ENCODE measurements at places on chromosomes 16 and 17. TPM values are rescaled to one million over a fixed set of nuclear protein-coding genes. Genes with fewer than 3 reads are reported as not detected.

VMO1 gene
- total RNA-seq: 0.50 TPM

GRCh38 chr16:86354641-86355513 is 155.4 kb upstream of the FOXF1 start:
- H3K36me3 ChIP-seq: no peaks in the 10 kb centered on the region
- no peak overlapping the region for H3K4me3 ChIP-seq
- no peaks in the 10 kb centered on the region for H3K4me1 ChIP-seq

DNA sequence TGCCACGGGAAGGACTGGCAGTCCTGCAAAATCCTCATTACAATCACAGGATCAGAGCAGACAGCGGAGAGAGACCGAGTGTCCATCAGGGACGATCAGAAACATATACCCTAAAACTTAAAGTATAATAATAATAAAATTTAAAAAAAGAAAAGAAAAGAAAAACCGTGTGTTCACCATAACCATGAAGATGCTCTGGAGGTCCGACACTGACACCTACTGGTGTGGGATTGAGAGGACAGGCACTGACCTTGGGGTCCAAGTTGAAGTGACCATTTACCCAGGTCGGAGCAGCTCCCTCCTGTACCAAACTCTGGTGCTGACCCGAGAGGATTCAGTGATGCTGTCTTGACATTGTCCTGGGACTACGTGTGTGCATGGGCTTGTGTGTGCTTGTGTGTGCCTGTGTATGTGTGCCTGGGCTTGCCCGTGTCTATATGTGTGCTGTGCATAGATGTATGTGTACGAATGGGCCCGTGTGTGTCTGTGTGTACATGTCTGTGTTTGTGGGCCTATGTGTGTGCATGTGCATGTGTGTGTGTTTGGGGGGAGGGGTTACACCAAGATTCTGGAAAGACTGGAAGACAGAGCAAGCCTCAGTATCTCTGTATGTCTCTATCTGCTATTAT is 10.0 kb upstream of the CD300LD start:
- peaks cover 51% of the 10 kb centered on the region for H3K27me3 ChIP-seq
- no peak overlapping the region for H3K4me3 ChIP-seq
- DNase-seq: peak; percentile 61
- H3K4me1 ChIP-seq: peaks cover 30% of the 10 kb centered on the region
- no peak overlapping the region for H3K27ac ChIP-seq
- no peaks in the 10 kb centered on the region for H3K36me3 ChIP-seq

DNA sequence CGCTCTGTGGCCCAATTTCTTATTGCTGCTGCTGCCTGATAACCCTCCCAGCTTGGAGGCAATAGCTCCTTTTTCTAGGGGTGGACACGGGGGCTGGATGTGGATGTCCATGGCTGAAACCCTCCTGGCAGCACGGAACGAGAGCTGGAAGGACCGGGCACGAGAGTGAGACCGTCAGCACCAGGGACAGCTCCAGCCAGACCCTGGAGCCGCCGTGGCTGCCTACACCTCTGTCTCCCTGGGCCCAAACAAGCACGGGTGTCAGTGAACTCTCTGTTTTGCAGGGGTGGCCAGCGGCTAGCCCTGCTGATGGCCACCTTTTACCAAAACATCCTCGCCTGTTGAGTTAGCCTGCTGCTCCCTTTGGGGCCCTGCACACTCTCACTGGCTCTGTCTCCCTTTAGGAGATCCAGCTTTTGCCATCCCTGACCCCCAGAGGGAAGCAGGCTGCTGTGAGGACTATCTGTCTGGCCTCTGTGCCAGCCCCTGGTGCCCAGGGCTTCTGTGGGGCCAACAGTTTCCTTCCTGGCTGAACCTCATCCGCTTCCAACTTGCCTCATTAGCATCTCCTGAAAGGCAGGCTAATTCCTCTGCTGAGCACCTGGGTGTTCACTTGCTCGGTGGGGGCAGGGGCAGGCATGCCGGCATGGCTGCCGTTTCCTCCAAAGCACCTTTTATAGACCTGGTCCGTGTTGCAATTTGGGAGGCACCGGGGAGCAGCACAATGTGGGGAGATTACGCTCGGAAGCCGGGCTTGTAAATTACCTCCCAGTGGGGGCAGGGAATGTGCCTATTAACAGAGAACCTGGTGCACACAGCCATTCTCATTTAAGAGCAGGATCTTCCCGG is 118.1 kb downstream of the ENGASE start:
- H3K27ac ChIP-seq: no peak overlapping the region
- H3K36me3 ChIP-seq: no peaks in the 10 kb centered on the region
- no peak overlapping the region for H3K4me3 ChIP-seq
- H3K27me3 ChIP-seq: peaks cover 29% of the 10 kb centered on the region

OTOP3 gene
- total RNA-seq: not detected

DNA sequence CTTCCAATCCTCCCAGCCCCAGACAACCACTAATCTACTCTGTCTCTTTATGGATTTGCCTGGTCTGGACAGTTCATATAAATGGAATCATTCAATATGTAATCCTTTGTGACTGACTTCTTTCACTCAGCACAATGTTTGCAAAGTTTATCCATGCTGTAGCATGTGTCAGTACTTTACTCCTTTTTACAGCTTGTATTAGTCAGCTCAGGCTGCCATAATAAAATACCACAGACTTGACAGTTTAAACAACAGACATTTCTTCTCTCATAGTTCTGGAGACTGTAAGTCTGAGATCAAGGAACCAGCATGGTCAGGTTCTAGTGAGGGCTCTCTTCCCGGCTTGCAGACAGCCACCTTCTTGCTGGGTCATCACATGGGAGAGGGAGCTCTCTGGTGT is 41.3 kb downstream of the GPRC5B start:
- no peaks in the 10 kb centered on the region for H3K4me1 ChIP-seq
- DNase-seq: no peak
- no peaks in the 10 kb centered on the region for H3K36me3 ChIP-seq
- H3K27me3 ChIP-seq: peaks cover 5% of the 10 kb centered on the region
- no peak overlapping the region for H3K27ac ChIP-seq

GRCh38 chr16:70692873-70693671 is 7.2 kb upstream of the MTSS2 start:
- no peaks in the 10 kb centered on the region for H3K36me3 ChIP-seq
- no peaks in the 10 kb centered on the region for H3K27me3 ChIP-seq
- DNase-seq: no peak

GRCh38 chr17:63345611-63346010 is 100.5 kb downstream of the CYB561 start:
- H3K4me3 ChIP-seq: no peak overlapping the region
- H3K4me1 ChIP-seq: peaks cover 10% of the 10 kb centered on the region
- H3K36me3 ChIP-seq: peaks cover 4% of the 10 kb centered on the region
- no peak for DNase-seq
- H3K27me3 ChIP-seq: no peaks in the 10 kb centered on the region

DNA sequence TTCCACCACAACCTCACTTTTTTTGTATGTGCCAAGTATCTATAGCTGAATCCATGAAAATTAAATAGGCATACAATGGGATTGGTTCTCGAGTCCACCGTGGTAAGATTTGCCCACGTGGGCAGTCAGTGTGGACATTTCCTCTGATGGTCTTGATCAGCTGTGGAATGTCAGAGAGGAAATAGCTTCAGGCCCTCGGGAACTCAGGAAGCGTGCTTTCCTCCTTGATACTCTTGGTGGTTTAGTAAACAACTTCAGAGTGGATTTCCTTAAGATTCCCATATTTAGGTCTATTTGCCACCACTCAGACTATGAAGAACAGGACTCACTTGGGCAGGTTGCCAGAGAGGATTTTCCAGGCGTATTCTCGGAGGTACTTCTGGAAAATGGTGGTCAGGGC is 152.5 kb downstream of the VPS53 start:
- DNase-seq: no peak
- H3K4me3 ChIP-seq: no peak overlapping the region
- H3K27ac ChIP-seq: no peak overlapping the region
- H3K36me3 ChIP-seq: peaks cover 21% of the 10 kb centered on the region
- no peaks in the 10 kb centered on the region for H3K27me3 ChIP-seq

DNA sequence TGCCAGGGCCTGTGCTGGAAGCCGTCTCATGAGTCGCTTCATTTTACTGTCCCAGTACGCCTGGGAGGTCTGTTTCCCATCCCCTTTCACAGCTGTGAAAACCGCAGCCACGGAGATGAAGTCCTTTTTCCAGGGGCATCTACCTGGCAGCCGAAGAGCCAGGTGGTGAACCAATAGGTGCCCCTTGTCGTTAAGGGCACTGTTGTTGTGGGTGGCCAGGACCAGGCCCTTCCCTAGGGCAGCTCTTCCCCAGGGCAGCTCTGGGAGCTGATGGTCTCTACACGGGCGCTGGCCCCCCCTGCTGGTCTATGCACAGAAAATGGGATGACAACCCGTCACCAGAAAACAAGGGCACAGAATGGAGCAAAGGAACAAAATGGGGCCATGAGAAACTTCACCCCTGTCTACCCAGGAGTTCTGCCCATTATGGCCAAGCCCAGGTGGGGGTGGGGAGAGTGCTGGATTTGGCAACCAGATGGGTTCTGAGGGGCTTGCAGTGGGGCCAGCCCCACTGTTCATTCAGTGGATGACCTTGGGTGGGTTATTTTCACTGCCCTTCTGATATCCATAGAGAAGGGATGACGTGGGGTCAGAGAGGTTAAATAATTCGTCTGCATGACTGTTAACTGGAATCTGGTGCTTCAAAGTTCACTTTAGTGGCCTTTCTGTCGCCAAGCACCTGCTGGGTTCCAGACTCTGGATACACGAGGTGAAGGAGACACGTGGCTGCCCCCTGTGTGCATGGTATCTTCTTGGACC is 11.5 kb downstream of the RMI2 start:
- no peak overlapping the region for H3K4me3 ChIP-seq
- peaks cover 46% of the 10 kb centered on the region for H3K27me3 ChIP-seq
- H3K36me3 ChIP-seq: peaks cover 22% of the 10 kb centered on the region
- H3K27ac ChIP-seq: no peak overlapping the region
- peak; percentile 70 for DNase-seq

- peaks cover 3% of the 10 kb centered on the region for H3K36me3 ChIP-seq
- no peaks in the 10 kb centered on the region for H3K4me1 ChIP-seq
- H3K4me3 ChIP-seq: no peak overlapping the region
- no peaks in the 10 kb centered on the region for H3K27me3 ChIP-seq
- no peak for DNase-seq
- H3K27ac ChIP-seq: no peak overlapping the region
Measured at GRCh38 chr17:82793974-82794630, 42.2 kb downstream of the TBCD start.

DNA sequence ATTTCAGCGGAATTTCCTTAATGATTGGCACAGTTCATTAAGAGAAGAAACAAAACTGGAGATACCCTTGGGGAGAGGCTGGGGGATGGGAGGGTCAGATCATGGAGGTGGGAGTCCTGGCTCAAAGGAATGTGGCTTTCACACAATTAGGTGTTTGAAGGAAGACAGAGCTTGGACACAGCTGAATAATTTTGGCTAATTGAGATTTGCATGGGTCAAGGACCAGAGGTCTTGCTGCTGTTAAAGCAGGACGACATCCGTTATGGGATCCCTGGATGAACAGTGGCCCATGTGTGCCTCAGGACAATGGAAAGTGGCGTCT is 160.3 kb downstream of the HS3ST3B1 start:
- DNase-seq: no peak
- no peaks in the 10 kb centered on the region for H3K36me3 ChIP-seq
- no peak overlapping the region for H3K27ac ChIP-seq
- H3K4me1 ChIP-seq: no peaks in the 10 kb centered on the region
- no peak overlapping the region for H3K4me3 ChIP-seq

LRRC37B gene
- 29.4 TPM for total RNA-seq

- no peaks in the 10 kb centered on the region for H3K36me3 ChIP-seq
- peaks cover 9% of the 10 kb centered on the region for H3K27me3 ChIP-seq
- H3K4me1 ChIP-seq: peaks cover 22% of the 10 kb centered on the region
- no peak for DNase-seq
Measured at GRCh38 chr17:78325076-78325687, 34.7 kb downstream of the SOCS3 start.

SPNS2 gene
- total RNA-seq: 1.9 TPM

ITGAX gene
- 62.0 TPM for total RNA-seq
